ENCODE measurements at places on chromosomes 12 and 14.

DNA sequence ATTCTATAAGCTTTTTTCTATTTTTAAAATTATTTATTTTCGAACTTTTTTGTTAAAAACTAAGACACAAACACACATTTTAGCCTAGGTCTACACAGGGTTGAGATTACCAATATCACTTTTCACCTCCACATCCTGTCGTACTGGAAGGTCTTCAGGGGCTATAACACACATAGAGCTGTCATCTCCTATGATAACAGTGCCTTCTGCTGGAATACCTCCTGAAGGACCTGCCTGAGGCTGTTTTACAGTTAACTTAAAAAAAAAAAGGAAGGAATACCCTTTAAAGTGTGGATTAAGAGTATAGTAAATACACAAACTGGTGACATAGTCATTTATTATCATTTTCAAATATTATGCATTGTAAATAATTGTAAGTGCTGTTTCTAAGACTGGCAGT lies 43.0 kb downstream of the RASSF8 start:
- no peak for DNase-seq

GRCh38 chr12:90112666-90113065 lies 404.0 kb upstream of the ATP2B1 start:
- no peak for DNase-seq

DNA sequence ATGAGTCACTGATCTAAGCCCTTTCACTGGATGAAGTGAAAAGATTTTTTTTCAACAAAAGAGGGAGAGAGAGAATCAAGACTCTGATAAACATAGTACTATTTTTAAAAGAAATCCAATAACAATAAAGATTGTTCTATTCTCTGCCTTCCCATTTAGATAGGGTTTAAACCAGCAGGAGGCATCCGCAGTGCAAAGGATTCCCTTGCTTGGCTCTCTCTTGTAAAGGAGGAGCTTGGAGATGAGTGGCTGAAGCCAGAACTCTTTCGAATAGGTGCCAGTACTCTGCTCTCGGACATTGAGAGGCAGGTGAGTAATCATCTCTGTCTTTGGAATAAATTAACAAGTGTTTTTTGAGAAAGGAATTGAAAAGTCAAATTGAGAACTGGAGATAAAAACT lies 124.9 kb downstream of the DERA start:
- no peak for DNase-seq

- no peak for DNase-seq
Measured at GRCh38 chr14:68238976-68239375, 419.4 kb downstream of the RAD51B start.

Measured in DMS79 (cell line).